Activated T-cell treated with anti-CD3 and anti-CD28 coated beads, Interleukin-2, amount 50 U/mL, for 4 hours (primary cell): ENCODE measurements at places on chromosomes 16 and 17.
A peak's percentile ranks its signal among the peaks of the same experiment; 100 is the strongest.

DNA sequence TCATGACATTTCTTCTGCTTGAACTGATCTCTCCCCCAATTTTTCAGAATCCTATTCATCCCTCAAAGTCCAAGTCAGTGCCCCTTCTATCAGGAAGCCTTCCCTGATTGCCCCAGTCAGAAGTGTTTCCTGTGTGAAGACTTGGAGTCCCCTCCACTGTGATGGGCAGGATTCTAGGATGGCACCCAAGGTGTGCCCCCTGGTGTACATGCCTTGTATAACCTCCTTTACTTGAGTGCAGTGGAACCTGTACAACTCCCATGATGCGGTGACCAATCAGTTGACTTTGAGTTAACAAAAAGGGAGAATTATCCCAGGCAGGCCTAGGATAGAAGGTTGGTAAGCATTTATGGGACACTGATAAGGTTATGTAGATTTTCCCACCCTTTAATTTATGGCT, 23.4 kb downstream of the MYH13 start:
- DNase-seq, result no peak

- DNase-seq, result no peak
Observed at GRCh38 chr16:55765161-55765560, 67.7 kb downstream of the CES1 start.

DNA sequence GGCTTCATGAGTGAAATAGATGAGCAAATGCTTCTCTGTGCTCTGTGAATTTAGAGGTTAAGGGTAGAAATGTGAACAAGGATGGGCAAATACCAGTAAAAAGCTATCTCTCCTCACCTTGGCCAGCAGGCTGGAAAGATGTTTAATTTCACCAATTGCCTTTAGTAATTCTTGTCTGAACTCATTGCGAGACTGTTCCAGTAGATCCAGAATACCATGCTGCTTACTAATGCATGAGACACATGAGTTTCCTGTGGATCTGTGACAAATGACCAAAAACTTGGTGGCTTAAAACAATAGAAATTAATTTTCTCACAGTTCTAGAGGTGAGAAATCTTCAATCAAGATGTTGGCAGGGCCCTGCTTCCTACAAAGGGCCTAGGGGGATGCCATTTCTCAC, 9.3 kb upstream of the ZNF624 start:
- DNase-seq, result no peak

DNA sequence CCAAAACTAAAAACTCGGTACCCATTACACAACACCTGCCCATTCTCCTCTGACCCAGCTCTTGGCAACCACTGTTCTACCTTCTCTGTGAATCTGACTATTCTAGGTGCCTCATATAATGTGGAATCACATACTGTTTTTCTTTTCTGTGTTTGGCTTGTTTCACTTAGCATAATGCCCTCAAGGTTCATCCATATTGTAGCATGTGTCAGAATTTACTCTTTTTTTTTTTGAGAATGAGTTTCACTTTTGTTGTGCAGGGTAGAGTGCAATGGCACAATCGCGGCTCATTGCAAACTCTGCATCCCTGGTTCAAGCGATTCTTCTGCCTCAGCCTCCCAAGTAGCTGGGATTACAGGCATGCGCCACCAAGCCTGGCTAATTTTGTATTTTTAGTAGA, 59.5 kb upstream of the RBL2 start:
- DNase-seq, result no peak

- no peak for DNase-seq
Observed at GRCh38 chr16:76579277-76579922, 302.2 kb downstream of the CNTNAP4 start.

GRCh38 chr17:2841606-2842005, 45.4 kb downstream of the RAP1GAP2 start:
- DNase-seq, result no peak

GRCh38 chr17:81117672-81118198, 47.6 kb upstream of the PVALEF start:
- DNase-seq, result no peak

DNA sequence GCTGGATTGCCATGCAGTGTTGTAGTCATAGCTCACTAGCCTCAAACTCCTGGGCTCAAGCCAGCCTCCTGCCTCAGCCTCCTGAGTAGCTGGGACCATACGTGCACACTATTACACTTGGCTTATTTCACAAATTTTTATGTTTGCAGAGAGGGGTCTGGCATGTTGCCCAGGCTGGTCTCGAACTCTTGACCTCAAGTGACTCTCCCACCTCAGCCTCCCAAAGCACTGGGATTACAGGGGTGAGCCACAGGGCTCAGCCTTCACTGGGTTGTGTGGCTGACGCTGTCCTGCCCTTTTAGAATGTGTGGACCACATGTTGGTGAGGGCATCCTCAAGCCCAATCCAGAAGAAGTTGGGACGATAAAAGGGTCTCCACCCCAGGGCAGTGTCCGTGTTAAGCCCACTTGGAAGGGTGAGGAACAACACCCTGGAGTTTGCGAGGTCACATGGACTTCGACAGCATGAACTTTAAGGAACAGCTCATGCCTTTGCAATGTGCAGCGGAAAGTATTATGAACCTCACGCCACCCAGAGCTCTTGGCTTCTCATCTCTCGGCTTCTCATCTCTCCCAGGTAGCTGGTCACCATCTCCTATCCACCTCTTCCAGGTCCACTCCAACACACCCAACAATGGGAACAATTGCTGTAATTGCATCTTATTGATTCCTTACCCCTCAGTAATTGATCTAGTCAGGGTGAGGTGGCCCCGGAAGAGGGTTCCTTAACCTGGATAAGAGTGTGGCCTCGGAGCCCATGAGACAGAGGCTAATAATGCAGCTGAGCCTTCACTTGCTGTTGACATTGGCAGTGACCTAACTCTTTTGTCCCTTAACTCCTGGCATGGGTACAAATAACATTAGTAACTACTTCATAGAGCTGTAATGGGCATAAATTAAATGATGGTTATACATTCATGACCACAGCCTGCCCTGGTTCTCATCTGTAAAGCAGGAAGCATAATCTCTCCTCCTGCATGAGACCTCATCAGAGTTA, 6.7 kb downstream of the FOXL1 start:
- DNase-seq, result no peak

GRCh38 chr17:80826346-80826954, 165.2 kb upstream of the CHMP6 start:
- no peak for DNase-seq

DNA sequence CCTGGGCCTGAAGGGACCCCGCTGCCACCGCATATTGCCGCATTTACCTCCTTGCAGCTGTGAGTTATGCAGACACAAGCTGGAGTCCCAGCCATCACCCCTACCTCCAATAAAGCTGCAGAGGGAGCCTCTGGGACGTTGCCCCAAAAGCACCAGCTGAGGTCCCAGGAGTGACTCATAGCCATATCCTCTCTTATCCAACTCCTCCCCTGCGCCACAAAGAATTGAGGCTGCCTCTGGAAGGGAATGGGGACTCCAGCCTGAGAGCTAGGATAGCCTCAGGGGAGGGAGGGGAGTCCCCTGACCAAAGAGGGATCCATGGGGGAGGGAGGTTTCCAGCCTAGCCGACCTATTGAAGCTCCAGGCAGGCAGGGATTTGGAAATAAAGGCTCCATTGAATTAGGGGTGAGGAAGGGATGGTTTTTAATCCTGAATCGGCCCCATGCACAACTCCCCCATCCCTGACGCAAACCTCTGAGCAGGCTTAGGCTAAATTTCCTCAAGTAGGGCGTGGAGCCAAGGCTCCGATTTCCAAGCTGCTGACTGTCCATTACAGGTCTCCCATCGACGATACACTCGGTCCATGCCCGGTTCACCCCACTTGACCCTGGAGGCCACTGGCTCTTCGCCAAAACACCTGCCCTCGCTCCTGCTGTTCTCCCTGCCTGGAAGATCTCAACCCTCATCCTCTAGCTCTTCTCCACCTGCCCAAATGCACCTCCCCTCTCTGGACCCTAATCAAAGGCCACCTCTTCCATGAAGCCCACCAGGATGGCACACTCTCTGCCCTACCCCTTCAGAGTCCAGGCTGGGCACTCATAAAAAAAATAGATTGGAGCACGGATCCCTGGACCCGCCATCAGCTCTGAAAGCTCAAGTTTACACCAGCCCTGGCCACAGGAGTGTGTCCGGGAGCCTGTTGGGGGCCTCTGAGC, 27.5 kb downstream of the PIMREG start:
- no peak for DNase-seq

GRCh38 chr17:77602062-77602746, 356.3 kb upstream of the TNRC6C start:
- no peak for DNase-seq

DNA sequence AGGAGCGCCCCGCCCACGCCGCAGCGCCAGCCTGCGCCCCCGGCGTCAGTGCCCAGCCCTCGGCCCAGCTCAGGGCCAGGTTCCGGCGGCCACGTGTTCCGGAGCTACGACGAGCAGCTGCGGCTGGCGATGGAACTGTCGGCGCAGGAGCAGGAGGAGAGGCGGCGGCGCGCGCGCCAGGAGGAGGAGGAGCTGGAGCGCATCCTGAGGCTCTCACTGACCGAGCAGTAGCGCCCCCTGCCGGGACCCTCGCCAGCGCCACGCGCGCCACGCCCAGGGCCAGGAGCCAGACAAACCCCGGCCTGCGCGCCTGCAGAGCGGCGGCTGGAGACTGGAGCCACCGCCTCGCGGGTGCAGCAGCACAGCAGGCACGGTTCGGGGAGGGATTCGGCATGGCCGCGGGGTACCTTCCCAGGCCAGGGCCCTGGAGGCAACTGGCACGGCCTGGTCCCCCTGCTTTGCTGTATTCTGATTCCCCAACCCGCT, 9.3 kb downstream of the CORO6 start:
- DNase-seq, result peak; percentile 95

DNA sequence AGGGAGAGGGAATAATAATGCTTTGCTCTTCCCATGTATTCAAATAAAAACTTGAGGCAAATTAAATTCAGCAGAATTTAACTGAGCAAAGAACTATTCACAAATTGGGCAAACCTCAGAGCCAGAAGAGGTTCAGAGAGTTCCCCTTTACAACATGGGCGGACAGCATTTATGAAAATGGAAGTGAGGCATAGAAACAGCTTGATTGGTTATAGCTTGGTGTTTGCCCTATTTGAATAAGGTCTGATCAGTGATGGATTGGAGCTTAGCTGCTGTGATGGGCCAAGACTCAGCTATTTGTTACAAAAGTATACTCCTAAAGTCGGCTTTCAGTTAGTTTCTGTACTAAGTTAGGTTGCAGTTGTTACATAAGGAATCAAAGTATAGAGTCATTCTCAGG, 63.0 kb downstream of the TMEM100 start:
- DNase-seq, result no peak

DNA sequence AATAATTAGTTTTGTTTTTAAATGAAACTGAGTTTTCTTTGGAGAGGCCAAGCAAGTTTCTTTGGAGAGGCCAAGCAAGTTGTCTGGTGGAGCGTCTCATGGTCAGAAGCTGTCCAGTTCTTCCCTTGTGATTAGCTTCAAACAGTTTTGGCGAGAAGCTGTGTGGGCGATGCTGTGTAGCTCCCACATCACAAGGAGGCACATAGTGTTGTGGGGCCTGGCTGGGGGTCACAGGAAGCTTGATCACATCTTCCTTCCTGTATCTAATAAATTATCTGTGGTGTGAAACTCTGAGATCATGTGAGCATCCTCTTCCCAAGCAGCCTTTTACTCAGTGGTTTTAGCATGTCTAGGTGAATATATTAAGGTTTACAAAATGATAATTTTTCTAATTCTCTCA, 33.9 kb downstream of the SPECC1 start:
- DNase-seq, result no peak

GRCh38 chr17:57726213-57726790, 18.8 kb downstream of the CCDC182 start:
- DNase-seq, result no peak
